ENCODE measurements at places on chromosomes 6 and 20.

- no peak for DNase-seq
These were observed 19.2 kb downstream of the AGPAT4 start for GRCh38 chr6:161254464-161255253.

DNA sequence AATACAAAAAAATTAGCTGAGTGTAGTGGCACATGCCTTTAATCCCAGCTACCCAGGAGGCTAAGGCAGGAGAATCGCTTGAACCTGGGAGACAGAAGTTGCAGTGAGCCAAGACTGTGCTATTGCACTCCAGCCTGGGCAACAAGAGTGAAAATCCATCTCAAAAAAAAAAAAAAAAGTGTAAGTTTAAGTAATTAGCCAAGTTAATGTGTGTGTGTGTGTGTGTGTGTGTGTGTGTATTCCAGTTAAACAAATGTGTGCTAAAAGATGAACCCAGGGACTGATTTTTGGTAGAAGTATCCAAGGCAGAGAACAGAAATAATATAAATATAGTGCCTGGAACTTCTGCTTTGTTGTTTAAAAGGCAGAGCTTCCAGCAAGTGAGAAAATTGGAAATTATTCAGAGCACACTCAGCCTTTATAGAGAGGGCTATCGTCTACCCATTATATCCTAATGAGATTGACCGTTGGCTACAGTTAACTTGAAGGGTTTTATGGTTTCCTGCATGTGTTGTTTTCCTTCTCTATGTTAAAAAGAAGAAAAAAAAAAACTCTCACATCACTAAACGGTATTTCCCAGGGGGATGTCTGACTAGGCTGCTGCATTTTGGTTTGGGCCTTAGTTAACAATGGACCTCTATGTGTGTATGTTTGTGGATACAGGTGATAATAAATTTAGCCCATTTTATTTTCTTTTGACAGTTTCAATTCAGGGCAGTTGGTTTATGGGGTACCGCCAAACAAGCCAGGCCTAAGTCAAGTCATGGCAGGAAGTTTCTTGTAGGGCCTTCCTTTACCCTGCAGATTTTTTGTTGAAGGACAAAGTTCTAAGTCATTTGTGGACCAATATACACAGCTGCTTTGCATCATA, 9.8 kb downstream of the SOX4 start:
- no peak for DNase-seq

DNA sequence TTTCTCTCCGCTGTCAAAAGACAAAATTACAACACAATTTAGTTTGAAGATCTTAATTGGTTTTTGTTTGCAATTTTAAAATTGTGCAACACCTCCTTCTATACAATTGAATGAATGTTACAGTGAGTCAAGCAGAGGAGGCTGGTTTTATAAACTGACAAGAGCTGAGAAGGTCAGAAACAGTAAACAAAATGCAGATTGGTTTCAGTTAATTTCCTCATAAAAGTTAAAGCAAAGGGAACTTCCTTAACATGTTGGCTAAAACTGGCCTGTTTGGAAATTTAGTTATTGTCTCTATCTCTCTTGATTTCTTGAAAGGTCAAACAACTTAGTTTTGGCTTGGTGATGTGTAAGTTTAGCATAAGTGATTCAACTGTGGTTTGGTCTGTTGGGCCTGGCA, 22.2 kb downstream of the KHDC1L start:
- no peak for DNase-seq

DNA sequence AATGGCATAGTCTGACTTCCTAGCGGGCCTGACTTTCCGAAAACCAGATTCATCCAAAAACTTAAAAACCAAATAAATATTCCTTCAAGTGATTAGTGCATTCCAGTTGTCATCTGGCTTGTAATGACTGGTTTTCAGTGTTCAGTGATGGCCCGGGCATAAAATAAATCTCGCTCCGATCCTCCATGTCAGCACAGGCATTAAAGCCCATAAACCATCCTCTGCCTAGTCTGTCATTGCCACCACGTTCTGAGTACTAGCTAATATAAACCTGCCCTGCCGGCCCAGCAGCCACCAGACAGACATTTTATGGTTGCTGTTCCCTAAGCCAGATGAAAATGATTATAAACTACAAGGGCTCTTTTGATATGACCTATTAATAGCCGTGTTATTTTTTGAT, 232.3 kb upstream of the GMDS start:
- DNase-seq = no peak

DNA sequence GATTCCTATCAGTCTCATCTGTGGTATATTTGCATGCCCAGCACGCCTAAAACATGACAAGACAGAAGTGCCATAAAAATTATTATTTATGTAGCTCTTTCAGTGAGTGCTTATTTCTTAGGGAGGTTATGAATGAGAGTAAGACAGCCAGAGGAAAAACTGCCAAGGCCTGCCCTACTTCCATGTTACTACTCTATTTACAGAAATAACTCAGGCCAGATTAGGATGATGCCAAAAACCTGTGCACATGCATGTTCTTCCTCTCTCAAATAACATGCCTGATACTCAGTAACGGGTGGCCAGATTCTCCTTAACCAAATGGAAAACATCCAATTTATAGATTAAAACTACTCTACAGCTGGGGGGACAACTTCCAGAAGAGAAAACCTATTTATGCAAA, 45.7 kb downstream of the ILRUN start:
- DNase-seq = no peak

- DNase-seq = no peak
These were observed 467.8 kb downstream of the PTPRT start for GRCh38 chr20:42721923-42722322.

- DNase-seq = no peak
These were observed 91.0 kb downstream of the REPS1 start for GRCh38 chr6:138897031-138897430.

DNA sequence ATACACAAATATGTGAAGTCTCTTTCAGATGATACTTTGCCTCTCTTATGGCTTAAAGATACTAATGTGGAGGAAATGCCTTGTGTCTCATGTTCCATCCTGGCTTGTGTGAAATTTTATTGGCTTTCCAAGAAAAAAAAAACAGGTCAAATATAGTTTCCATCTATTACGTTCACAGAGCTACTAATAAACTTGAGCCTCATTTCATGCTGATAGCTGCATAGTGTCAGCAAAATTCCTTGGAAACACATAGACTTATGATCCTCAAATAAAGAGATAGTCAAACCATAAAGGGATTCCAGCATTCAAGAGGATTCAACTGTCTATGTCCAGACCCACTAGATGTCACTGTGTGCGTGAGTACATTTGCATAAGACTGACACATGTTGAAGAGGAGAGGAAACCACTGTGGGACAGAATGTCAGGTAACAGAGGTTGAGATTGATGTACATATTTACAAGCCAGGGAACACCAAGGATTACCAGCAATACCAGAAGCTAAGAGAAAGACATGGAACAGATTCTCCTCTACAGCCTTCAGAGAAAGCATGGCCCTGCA, 266.6 kb downstream of the COL12A1 start:
- DNase-seq = no peak

DNA sequence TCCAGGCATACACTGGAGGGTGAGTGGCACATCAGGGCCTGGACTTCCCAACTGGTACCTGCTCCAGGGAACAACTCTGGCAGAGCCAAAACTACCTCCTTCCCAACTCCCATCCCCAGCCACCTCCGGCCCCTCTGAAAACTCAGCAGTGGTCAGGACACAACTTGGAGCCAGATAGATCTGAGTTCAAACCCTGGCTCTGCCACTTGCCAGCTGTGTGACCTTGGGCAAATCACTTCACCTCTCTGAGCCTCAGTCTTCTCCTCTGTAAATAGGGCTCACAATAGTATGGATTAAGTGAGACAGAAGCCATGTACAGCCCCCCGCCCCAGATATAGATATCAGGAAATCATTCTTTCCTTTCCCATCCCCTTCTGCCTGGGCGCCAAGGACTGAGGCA, 10.7 kb downstream of the AHCY start:
- DNase-seq = no peak

GRCh38 chr6:23656255-23657194, 469.5 kb upstream of the NRSN1 start:
- DNase-seq = no peak

- no peak for DNase-seq
These were observed 145.2 kb downstream of the PDE7B start for GRCh38 chr6:135996668-135997067.

GRCh38 chr20:2032168-2032567, 38.3 kb upstream of the PDYN start:
- DNase-seq = no peak

DNA sequence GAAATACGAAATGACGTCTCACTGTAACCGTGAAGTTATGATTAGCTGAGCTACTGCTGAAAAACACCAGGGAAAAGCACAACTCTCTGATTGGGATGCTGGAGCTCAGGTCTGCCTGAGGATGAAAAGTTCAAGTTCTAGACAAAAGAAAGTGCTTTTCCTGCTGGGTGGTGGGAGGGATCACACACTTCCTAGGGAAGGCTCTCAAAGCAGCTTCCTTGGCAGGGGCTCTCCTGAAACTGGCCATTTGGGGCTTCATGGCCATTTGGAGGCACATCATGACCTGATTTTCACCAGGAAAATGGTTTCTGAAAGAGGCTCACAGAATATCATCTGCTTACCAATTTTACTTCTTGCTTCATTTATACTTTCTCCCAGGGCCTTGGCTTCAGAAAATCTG, 97.1 kb upstream of the KCNK16 start:
- DNase-seq = no peak

DNA sequence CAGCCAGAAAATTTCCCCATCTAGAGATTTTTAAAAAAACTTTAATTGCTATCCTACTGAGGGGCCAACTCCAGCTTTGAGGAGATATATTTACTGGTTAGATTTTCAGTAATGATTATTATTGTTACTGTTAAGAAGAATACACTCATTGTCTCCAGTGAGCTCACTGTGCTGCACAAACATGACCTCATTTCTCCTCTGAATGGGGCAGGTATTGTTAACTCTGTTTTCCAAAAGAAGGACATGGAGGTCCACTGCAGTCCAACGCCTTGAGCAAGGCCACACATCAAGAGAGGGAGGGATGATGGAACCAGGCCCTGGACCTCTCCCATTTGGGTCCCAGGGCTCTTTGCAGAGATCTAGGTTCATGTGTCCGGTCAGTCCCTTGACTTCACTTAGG, 13.9 kb upstream of the SCUBE3 start:
- no peak for DNase-seq

GRCh38 chr6:142803032-142803431, 141.9 kb downstream of the HIVEP2 start:
- no peak for DNase-seq

DNA sequence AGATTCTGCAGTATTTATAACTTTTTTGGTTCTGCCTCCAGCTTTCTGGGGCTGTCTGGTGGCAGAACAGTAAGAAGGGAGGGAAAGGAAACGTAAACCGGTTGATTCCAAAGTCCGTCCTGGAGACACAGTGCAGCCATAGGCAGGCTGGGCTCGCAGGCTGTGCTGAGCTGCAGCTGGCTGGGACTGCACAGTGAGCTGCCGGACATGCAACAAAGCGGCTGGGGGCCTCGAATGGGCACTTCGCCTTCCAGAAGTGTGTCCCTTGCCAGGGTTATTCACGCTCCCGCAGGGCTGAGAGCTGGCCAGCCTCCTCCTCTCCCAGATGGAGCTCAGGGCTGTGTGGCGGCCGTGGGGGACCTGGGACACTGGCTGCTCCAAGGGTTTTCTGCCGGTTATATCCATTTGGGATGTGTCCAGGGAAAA, 78.1 kb upstream of the CD93 start:
- no peak for DNase-seq

GRCh38 chr6:31715022-31715958, at the start of gene LY6G6D:
TSS of gene LY6G6D (plus strand) at chr6:31715348. CDS start at chr6:31715356, 8 bp downstream.
- DNase-seq = no peak

GRCh38 chr6:125142618-125143017, 11.0 kb upstream of the TPD52L1 start:
- no peak for DNase-seq

DNA sequence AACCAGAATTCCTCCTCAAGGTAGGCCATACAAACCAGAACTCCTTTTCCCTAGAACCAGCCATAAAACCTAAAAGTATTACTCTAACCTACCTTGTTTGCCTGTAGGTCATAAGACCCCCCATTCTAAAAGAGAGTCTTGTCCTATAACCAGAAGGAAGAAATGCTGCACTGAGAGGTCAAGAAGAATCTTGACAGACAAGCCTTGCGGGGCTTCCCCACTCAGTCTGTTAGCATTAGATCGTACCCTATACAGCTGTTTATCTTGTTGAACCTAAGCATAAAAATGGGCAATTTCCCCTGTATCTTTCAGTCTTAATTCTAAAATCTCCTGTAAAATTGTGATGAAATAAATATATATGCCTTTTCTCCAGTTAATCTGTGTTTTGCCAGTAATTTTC, 52.3 kb upstream of the HFE start:
- no peak for DNase-seq

- no peak for DNase-seq
These were observed 4.7 kb upstream of the LY86 start for GRCh38 chr6:6583836-6584235.

DNA sequence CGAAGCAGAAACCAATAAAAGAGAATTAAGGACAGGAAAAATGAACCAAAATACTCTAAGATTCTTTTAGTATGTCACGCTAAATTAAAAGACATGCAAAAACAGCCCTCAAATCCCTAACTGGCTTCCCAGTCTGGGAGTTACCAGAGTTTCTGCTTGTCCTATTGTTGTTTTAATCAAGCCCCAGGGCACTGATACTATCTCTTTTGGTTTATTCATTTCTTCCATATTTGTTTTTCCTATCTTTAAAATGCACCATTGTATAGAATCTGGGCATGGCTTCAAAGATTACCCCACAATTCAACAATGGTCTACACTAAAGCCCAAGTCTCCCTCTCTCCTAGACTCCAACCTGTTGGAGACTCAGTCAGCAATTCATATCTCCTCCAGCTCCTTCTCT, 169.1 kb downstream of the MYLK4 start:
- no peak for DNase-seq

GRCh38 chr6:39312912-39313525, 1.2 kb downstream of the KCNK17 start:
- DNase-seq = no peak

GRCh38 chr6:24064106-24064505, 61.9 kb upstream of the NRSN1 start:
- DNase-seq = no peak

- no peak for DNase-seq
These were observed 80.7 kb downstream of the CARMIL1 start for GRCh38 chr6:25359891-25360290.

GRCh38 chr6:89818977-89819335, 638 bp downstream of the MDN1 start:
- no peak for DNase-seq

GRCh38 chr6:116159782-116160524, 34.0 kb upstream of the COL10A1 start:
- no peak for DNase-seq

DNA sequence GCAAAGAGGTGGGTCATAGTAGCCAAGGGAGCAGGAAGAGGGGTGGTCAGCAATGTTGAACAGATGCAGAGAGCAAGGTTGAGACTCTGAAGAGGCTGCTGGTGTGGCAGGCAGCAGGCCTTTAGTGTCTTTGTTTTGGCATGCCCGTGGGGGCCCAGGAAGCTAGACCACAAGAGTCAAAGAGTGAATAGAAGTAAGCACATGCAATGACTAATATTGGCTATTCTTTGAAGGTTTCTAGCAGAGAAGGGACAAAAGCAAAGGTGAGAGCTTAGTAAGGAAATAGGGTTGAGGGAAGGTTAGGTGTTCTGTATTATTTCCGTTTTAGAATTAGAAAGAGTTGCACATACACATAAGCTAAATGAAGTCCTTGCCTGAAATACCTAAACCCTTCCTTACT, 18.8 kb downstream of the TDRD6 start:
- DNase-seq = no peak

Measured in activated T-helper 1 cell treated with anti-CD3 and anti-CD28 coated beads, Interleukin-2, amount 50 U/mL, for 16 hours (primary cell).